Spinal cord (tissue), 10 donors: ENCODE measurements at places on chromosomes 16 and 17.

- DNase-seq = no peak
These were observed 17.5 kb downstream of the ABR start for GRCh38 chr17:1162116-1162855.

DNA sequence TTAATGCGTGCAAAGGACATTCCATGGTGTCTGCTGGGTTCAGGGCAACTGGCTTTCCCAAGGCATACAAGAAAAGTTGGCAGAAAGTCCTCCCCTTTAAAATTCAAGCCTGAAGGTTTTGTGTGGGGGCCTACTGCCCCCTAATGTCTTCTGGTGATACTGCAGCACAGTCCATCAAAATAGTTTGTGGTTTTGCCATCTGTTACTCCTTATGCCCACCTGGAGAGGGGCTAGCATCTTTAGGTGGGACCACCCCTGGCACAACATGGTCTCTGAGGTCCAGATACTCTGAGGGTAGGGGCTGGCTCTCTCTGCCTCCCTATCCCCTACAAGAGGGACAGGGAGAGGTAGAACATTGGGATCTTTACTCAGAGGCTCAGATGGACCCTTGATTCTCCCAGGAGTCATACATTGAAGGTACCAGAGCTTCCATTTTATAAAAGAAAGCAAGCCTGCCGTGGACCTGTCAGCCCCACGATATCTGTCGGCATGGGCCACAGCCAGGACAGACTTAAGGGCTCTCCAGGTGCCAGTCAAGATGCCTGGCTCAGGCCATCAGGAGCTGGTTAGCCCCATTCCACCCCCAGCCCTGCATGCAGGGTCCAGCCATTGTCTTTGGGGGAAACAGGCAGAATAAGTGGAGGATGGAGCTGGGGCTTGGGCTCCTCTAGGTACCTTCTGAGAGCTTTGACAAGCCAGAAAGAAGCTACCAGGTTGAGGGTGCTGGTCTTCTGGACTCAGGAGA lies 6.3 kb downstream of the ESRP2 start:
- no peak for DNase-seq

DNA sequence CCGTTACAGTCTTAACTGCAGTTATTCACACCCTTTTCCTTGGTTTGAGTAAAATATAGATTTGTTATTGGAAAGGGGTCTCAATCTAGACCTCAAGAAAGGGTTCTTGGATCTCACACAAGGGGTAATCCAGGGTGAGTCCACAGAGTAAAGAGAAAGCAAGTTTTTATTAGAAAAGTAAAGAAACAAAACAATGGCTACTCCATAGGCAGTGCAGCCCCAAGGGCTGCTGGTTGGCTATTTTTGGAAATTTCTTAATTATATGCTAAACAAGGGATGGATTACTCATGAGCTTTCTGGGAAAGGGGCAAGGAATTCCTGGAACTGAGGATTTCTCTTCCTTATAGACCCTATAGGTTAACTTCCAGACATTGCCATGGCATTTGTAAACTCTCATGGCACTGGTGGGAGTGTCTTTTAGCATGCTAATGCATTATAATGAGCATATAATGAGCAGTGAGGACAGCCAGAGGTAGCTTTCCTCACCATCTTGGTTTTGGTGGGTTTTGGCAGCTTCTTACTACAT lies 24.5 kb upstream of the MILR1 start:
- no peak for DNase-seq

DNA sequence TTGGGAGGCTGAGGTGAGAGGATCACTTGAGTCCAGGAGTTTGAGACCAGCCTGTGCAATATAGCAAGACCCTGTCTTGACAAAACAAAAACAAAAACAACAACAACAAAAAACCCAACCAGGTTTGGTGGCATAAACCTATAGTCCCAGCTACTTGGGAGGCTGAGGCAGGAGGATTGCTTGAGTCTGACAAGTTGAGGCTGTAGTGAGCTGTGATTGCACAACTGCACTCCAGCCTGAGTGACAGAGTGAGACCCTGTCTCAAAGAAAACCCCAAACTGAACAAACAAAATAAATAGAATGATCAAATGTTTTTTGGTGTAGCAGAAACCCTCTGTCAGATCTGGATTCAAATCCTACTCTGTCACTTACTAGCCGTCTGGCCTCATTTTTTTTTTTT lies 16.0 kb upstream of the SYT17 start:
- no peak for DNase-seq

GRCh38 chr17:17685775-17686291 lies 4.6 kb downstream of the RAI1 start:
- no peak for DNase-seq

DNA sequence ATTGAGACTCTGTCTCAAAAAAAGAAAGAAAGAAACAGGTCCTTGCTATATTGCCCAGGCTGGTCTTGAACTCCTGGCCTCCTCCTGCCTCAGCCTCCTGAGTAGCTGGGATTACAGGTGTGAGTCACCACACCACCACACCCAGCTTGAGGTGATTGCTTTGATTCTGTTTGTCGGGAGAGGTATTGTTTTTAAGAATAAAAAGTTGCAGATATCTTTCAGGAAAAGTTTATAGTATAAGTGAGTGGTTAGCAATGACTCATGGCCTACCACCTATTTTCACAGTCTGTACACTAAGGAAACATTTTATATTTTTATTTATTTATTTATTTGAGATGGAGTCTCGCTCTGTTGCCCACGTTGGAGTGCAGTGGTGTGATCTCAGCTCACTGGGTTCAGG lies 45.0 kb downstream of the RHOT1 start:
- no peak for DNase-seq

- no peak for DNase-seq
These were observed 78.8 kb downstream of the CES1 start for GRCh38 chr16:55754056-55754455.

DNA sequence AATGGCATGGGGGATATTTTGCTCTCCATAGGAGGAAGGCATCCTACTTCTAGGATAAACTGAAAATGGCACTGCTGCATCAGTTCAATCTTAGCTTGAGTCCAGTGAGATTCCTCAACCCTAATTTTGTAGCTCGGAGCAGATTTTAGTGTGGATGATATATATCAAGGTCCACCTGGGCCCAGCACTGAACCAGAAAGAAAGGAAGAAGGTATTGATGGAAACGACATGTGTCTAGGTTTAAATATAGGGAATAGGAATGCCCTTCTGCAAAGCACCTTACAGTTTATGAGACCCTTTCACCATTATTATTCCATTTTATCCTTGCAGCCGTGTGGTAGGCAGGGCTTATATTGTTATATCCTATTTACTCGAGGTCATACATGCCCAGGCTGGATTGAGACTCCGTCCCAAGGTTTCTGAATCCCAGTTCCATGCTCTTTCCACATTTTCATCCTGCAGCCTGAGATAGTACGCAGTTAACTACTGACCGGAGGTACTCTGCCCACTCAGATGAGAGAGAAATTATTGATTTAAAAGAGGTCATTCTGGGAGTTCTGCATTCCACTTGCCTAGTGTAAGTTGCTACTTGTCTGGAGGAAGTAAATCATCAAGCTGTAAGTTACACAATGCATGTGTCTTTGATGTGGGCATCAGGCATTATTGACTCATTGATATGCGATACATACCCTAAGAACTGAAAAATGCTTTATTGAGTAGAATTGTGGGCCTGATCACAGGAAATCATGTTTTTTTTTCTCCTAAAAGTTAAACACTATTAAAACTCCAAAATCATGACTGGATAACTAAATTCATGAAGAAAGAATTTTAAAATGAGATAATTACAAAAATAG lies 10.1 kb downstream of the KRT39 start:
- DNase-seq = no peak
